NCI-H2081 (cell line): ENCODE measurements at places on chromosomes 1 and 21.

GRCh38 chr21:19767546-19767945 lies 1230.7 kb upstream of the NCAM2 start:
- no peak for DNase-seq

GRCh38 chr21:42062236-42063022 lies 8.7 kb upstream of the UMODL1 start:
- no peak for DNase-seq

GRCh38 chr1:80531182-80531581 lies 1269.6 kb upstream of the ADGRL2 start:
- DNase-seq = no peak

DNA sequence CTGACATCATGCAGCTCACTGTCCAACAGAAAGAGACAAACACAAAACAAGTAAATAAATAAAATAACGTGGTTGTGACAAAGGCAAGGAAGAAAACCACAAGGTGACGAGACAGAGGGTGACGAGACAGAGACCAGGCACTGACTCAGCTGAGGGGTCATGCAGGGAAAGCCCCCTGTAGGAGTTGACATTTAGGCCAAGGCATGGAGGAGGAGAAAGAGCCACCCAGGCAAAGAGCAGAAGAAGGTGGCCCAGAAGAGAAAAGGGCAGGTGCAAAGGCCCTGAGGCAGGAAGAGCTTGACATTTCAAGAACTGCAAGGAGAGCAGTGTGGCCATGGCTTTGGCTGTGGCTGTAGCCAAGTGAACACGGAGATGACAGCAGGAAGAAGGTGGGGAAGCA lies 65.1 kb upstream of the ID3 start:
- no peak for DNase-seq

- DNase-seq = no peak
Observed at GRCh38 chr1:67031121-67031858, 22.7 kb downstream of the SLC35D1 start.

DNA sequence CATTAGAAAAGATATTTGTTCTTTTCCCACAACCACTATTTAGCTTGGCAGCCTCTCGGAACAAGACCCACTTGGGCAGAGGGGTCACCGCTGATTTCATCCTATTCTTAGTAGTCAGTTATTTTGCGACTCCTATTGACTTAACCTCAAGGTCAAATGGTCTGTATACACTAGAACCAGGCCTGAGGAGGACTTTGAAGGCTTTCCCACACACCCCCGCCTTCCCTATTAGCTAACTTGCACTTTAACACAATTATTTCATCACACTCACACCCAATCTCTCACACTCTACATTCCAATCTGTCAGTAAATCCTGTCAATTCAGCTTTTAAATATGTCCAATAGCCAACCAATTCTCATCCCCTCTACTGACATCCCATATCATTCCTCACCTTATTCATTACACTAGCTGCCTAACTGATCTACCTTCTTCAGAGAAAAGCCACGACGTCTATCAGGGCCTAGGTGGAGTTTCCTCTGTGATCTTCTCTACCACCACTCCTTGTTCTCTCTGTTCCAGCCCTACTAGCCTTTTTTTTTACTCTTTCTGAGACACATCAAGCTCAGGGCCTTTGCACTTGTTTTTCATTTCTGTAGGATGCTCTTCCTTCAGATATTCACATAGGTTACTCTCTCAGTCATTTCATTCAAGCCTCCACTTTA lies 1.0 kb upstream of the NIBAN1 start:
- DNase-seq = no peak
